ENCODE measurements at places on chromosomes 13 and 19.

- DNase-seq: no peak
Observed at GRCh38 chr19:464208-464545, 3.3 kb upstream of the SHC2 start.

DNA sequence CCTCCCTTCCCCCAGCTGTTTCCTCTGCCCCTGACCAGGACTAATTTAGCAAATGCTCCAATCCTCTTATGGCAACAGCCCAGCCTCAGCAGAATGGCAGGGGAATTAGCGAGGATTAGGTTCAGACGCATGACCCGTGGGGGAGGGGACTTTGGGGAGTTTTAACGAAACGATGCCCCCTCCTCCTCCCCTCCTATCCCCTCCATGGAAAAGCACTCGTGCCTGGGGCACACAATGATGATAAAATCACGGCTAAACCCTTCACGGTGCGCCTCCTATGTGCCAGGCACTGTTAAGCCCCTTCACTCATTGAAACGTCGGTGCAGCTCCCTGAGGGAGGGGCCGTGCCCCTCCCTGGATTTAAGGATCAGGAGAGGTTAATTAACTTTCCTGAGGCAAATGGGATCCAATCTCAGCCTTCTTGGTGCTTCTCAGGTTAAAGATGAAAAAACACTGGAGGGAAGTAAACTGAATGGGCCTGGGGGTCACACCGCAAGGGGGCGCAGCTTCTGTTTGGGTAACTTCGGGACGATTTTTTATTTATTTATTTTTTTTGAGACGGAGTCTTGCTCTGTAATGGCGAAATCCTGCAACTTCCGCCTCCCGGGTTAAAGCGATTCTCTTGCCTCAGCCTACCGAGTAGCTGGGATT is 10.1 kb upstream of the TPRX2 start:
- DNase-seq: peak; percentile 21

DNA sequence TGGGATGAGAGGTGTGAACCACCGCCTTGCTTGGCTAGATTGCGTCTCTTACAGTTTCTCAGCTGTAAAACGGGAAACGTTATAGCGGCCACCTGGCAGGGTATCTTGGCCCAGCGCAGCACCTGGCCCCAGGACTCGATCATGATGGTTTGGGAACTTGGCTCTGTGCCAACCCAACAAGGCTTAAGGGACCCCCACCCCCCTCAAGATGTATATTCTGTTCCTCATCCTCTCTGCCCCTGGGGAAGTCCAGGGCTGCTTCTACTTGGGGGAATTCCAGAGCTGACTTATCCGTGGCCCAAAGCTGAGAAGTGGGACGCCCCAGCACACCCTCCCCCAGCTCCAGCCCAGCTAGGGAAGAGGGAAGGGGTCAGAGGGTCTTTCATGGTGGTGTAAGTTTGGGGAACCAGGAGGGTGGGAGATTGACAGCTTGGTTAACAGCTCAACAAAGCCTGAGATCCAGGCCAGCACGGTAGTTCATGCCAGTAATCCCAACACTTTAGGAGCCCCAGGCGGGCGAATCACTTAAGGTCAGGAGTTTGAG is 695 bp downstream of the ICAM1 start:
- no peak for DNase-seq

DNA sequence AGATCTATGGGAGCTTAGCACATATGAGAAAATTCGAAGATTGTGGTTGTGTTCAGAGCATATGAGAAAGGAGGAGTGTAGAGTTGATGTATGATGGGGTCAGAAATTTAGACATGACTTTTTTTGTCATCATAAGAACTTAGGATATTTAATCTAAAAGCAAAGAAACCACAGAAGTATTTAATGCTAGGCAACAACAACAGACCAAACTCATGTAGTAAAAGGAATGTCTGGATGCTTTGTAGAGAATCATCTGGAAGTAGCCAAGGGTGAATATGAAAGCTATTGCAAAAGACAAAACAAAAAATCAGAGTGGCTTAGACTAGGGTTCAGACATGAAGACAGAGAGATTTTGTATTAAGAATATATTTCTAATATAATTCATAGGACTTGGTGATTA is 190.3 kb downstream of the SLITRK1 start:
- DNase-seq: no peak

GRCh38 chr13:75055296-75055695 is 426.7 kb downstream of the TBC1D4 start:
- DNase-seq: no peak

GRCh38 chr19:6718111-6718740 is 2.2 kb downstream of the C3 start:
- DNase-seq: no peak

GRCh38 chr13:20924758-20925394 is 22.3 kb upstream of the XPO4 start:
- no peak for DNase-seq

GRCh38 chr19:10074153-10074552 is 12.0 kb upstream of the SHFL start:
- no peak for DNase-seq

DNA sequence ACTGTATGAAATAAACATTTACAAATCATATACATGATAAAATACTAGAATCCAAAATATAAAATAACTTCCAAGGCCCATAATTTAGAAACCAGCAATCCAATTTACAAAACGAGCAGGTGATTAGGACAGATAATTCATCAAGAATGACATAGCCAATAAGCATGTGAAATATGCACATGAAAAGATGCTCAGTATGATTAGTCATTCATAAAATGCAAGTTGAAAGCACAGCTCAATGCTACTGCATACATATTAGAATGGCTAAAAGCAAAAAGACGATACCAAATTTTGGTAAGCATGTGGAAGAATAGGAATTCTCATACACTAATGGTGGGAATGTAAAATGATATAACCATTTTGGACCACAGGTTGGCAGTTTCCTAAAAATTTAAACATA is 837.2 kb upstream of the MIR17HG start:
- DNase-seq: no peak

DNA sequence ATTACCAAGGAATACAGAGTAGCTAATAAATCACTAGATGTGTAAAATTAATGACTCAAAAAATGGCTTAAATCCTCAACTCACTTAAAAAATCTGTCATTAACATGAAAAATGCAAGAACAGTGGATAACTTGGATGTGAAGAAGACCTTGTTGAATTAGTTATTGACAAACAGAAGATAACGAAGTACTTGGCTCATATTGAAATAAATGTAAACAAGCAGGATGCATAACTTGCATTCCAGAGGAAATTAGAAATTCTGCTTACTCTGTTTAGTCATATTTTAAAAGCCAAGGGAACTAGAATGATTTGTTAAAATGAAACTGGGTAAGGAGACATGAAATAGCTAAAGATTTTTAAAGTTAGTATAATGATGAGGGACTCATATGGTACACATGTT is 1812.2 kb downstream of the PCDH9 start:
- no peak for DNase-seq

DNA sequence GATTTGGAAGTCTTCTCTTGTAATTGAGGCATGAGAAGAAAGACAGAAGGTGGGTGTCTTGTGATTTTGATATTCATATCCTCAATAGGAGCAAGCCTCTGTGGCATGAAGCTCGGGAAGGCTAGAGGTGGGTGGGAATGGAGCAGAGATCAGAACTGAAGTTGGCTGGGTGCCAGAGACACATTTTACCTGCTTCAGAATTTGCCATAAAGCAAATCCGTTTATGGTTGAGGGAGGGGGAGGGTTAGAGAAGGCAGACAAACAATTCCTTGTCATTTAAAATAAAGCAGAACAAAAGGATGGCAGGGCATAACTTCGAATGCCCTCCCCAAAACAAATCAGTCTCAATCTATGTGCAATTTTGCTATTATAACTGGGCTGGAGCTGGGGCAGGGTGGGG is 305.9 kb downstream of the KLF5 start:
- no peak for DNase-seq

- no peak for DNase-seq
Observed at GRCh38 chr19:6750062-6750461, 10.6 kb downstream of the TRIP10 start.

- peak; percentile 63 for DNase-seq
Observed at GRCh38 chr19:3743486-3743885, 18.0 kb downstream of the APBA3 start.

GRCh38 chr13:40613192-40613818 is 53.1 kb downstream of the FOXO1 start:
- no peak for DNase-seq

DNA sequence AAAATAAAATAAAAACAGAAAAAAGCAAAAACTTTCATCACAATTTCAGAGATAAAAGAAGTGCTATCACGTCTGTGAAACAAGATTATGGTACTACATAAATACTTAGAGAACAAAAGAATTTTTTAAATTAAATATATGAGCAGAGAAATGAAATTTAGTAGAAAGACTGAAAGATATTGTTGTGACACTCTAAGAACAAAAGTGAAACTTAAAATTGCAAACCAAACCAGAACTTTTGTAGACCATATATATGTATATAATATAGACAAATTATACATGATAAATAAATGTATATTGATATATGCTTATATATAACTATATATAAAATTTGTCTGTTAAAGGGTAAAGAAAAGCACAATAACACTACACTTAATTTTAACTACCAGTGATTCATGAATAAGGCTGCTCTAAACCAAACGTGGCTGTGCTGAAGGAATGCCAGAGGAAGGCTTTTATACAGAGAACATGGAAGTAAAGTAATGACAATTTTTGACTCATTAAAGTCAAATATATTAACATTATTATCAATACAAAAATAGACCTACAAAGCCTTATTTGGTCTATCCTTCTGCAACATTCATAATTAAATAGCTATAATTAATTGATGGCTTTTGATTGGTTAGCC is 1516.7 kb upstream of the PCDH20 start:
- no peak for DNase-seq

DNA sequence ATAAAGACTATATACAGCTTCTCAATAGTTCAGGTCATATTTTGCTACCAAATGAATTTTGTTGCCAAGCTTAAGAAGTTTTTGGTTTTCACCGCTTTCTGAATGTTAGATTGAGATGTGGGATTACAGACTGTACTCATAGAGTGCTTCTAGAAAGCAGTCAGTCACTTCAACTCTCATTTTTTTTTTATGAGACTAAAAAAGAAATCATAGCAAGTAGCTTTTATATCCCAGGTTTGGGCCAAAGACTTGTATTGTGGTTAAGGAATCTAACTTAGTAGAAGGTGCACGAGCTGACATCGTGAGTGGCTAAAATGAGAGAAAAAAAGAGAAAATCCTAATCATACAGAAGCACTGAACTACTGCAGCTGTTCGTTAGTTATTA is 2.2 kb upstream of the USPL1 start:
- DNase-seq: no peak

DNA sequence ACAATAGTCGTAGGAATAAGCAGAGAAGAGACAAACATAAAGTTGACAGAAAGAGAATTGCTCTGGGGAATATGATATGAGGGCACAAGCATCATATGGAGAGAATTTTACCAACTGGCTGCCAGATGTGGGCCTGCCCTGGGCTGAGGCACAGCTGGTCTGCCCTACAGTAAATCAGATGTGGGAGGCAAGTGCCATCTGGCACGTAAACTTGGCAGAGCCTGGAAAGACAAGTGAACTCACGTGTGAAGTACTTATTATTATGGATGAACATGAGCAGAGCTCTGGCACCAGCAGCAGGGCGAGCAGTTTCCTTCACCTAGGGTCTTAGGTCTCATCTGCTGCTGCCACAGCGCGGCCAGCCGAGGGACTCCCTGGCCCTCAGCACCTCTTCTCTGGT is 20.6 kb downstream of the PCDH8 start:
- no peak for DNase-seq

GRCh38 chr19:40281381-40282208 is 3.5 kb downstream of the AKT2 start:
- no peak for DNase-seq

GRCh38 chr19:342128-342455 is 2.5 kb downstream of the MIER2 start:
- no peak for DNase-seq

DNA sequence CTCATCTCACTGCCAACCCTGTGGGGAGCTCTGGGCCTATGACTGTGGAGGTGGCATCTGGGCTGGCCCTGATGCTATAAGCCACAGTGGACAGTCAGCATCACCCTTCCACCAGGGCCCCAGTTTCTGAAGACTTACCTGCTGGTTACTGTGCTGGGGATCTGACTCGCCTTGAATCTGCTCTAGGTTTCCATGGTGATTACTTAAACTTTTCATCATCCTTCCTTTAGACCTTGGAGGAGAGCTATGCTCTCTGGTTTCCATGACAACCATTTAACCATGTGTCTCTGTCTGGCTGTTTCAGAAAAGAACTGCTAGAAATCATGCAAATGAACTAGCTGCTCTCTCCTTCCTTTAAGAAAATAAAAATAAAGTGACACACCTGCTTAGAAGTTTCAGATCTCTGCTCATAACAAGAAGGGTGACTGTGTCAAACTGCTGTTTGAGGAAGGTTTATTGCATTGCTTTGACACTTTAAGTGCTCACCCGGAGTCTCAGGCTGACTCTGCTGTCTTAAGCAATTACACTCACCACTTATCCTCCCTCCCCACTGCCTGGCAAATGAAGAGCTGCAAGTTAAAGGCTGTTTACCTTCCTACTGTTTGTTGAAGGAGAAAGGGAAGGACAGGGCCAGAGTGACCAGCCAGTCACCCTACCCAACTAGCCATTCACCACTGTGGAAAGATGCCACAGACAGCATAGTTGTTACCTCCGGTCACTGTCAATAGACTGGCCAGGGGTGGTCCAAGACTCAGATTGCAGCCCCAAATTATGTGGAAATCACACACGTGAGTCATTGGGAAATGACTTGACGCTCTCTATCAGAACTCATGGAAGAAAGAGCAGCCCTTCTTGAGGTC is 87.6 kb downstream of the HSPH1 start:
- no peak for DNase-seq

GRCh38 chr19:30596813-30597399 is 224.7 kb downstream of the ZNF536 start:
- DNase-seq: no peak

GRCh38 chr13:81610644-81611043 is 1269.7 kb upstream of the SPRY2 start:
- no peak for DNase-seq

- DNase-seq: no peak
Observed at GRCh38 chr19:4267901-4268815, 10.9 kb upstream of the SHD start.

- DNase-seq: no peak
Observed at GRCh38 chr19:10189616-10190015, 5.1 kb downstream of the DNMT1 start.

DNA sequence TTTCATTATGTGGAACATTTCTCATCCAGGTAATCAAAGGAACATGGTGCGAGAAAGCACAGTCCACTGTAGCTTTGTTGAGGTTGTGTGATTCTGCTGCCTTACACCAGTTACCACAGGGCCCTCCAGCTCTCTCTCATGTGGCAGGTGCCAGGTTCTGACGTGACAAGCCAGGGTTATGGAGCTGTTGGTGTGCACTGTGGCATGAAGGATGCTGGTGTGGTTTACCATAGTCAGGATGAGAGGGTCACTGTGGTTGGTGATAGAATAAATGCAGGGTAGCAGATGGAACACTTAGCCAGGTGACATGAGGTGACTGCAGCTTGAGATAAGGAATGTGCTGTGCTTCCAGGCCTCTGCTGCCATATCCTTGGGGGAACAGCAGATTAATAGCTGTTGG is 7.4 kb downstream of the ZNF223 start:
- no peak for DNase-seq

GRCh38 chr13:44271031-44271455 is 102.6 kb upstream of the SERP2 start:
- DNase-seq: no peak
